ENCODE measurements at places on chromosomes 12 and 14.

GRCh38 chr12:26632756-26633155 is 200.2 kb downstream of the ITPR2 start:
- no peak for DNase-seq

GRCh38 chr14:77007183-77007974 is 21.1 kb downstream of the IRF2BPL start:
- DNase-seq = no peak

- no peak for DNase-seq
Observed at GRCh38 chr14:52079239-52079959, 10.5 kb upstream of the NID2 start.

DNA sequence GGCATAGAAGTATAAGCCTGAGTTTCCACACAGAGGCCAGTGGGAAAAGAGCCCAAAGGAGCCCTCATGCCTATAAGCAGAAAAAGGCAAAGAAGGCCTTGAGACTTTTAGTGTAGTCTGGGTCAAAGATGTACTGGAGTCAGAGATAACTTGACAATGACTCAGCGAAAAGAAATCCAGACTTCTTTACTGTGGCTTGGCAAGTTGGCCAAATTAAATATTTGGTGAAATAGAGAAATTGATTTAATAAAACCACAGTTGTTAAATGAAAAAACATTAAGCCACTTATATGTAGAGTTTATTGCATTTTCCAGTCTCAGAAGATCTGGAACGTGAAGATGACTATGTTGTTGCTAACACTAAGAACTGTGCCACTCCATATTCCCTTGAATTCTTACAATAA is 105.1 kb downstream of the TMTC3 start:
- no peak for DNase-seq

DNA sequence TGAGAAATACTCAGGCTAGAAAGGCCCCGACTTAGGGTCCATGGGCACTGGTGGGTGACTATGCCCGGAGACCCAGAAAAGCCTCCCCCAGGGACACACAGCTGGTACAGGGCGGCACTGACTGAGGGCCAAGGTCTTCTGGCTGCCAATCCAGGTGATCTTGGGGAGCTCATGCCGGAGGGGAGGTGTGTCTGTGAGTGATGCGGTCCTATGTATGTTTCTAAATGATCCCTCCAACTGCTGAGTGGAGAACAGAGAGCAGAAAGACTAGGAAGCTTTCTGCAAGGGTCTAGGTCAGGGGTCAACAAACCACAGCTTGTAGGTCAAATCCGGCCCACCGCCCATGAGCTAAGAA is 391 bp downstream of the SERPINA4 start:
- DNase-seq = no peak

- no peak for DNase-seq
Observed at GRCh38 chr12:9388379-9388778, 180.2 kb upstream of the PZP start.

GRCh38 chr14:35632271-35632670 is 98.3 kb downstream of the INSM2 start:
- no peak for DNase-seq

DNA sequence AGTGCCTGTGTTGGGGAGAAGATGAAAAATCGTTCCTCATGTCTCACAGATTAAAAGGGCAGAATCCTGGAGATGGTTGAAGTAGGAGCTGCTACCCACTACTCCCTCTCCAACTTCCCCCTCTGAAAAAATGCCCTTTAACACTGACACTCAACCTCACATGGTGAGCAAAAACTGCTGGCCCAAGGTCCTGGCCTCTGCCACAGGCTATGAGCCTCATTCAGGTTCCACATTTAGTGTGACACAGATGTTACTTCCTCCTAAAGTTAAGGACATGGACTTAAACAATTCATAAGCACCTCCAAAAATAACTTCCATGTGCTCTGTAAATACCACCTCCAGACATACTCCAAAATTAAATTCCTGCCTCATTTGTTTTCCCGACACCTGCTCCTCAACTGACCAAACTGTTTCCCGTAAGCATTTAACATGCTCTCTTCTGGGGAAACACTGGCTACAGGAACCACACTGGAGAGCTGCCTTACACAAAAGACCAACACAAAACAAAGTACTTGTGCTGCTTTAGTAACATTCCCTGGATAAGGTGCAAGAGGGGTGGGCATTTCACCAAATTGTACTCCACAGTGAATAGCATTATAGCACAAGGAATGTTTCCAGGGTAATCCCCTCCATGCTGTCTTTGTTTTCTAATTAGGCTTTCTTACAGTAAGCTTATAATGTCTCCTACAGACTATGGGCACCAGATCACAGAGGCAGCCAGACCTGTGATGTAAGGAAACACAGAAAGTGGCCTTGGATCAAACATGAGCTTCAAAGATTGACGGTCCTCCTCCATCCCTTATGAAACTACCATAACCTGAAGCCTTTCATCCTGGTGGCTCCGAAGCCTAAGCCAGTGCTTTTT is 57.0 kb downstream of the PHLDA1 start:
- DNase-seq = no peak

DNA sequence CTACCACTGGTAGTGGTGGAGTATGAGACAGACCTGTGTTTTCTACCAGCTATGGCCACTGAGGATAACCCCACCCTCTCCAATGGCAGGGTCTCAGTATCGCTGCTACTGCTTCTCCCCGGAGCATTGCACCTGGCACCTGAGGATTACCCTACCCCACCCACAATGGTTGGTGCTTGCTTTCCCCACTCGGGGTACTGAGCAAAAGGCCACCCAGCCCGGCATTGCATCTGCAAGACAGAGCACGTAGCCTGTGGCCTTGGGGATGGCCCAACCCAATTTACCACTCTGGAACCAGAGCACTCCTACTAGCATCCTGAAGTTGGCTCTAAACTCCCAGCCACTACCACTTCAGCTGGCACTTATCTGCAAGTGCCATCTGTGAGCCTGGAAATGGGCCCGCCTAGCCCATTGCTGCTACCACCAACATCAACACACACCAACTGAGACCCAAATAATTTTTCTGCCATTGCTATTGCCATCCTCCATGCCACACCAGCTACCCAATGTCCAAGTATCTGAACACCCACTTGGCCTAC is 145.7 kb downstream of the CNTN1 start:
- no peak for DNase-seq

DNA sequence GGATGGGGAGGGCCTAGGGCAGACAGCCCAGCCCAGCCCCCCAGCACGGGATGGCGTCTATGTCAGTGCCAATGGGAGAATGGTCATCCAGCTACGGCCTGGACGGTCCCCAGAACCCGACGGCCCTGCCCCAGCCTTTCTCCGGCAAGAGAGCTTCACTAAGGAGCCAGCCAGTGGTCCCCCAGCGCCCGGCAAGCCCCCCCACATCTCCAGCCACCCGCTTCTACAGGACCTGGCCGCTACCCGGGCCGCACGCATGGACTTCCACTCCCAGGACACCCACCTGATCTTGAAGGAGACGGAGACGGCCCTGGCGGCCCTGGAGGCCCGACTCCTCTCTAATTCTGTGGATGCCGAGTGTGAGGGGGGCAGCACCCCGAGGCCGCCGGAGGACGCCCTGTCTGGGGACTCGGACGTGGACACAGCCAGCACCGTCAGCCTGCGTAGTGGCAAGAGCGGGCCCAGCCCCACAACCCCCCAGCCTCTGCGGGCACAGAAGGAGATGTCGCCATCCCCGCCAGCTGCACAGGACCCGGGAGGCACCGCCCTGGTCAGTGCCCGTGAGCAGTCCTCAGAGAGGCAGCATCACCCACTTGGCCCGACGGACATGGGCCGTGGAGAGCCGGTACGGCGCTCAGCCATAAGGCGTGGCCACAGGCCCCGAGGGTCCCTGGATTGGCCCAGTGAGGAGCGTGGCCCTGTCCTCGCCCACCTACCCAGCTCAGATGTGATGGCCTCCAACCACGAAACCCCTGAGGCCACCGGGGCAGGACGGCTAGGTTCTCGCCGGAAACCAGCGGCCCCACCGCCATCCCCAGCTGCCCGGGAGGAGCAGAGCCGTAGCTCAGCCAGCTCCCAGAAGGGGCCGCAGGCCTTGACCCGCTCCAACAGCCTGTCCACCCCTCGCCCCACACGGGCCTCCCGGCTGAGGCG is 21.9 kb downstream of the CEP170B start:
- no peak for DNase-seq

GRCh38 chr12:54285150-54286041 is 4.9 kb downstream of the HNRNPA1 start:
- DNase-seq = no peak

- no peak for DNase-seq
Observed at GRCh38 chr14:100804138-100804537, 21.8 kb upstream of the MEG3 start.

GRCh38 chr12:132500142-132500855 is 10.3 kb downstream of the FBRSL1 start:
- no peak for DNase-seq

GRCh38 chr14:36452860-36453259 is 67.2 kb downstream of the NKX2-1 start:
- no peak for DNase-seq

GRCh38 chr14:63633801-63634200 is 7.9 kb downstream of the WDR89 start:
- no peak for DNase-seq

GRCh38 chr12:16349131-16349460 is 1.7 kb downstream of the MGST1 start:
- DNase-seq = no peak

- no peak for DNase-seq
Observed at GRCh38 chr14:95507174-95507573, 9.3 kb downstream of the SYNE3 start.

DNA sequence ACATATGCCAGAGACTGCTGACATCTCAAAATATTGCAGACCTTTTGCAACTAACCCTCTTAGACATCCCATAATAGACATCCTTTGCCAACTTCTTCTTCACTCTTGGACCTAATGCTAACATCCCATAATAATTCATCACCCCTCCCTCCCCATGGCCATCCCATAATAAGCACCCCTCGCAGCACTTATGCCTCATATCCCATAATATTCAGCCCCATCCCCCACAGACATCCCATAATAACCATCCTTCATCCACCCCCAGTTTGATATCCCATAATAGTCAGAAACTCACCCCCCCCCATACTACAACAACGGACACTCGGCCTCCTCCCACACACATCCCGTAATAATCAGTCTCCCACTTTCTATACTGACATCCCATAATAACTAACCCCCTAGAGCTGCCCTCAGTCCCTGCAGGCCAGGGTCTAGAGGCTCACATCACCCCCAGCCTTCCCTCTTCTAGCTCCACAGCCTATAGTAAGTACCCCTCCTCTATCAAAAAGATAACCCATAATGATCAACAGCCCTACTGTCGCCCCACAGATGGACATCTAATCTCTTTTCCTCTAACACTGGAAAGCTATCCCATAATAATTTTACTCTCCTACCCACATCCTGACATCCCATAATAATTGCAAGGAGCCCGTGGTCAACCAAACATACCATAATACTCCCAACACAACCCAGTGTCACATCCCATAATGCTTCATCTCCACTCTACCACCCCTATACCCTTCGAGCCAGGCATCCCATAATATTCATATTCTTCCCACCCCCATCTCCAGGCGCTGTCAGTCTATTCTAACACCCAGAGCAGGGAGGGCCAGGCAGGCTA is 792 bp upstream of the CHD4 start:
- DNase-seq = peak; percentile 69

GRCh38 chr14:70130482-70130881 is 58.3 kb downstream of the SLC8A3 start:
- DNase-seq = no peak

- DNase-seq = no peak
Observed at GRCh38 chr14:71115306-71115705, 208.0 kb downstream of the PCNX1 start.

DNA sequence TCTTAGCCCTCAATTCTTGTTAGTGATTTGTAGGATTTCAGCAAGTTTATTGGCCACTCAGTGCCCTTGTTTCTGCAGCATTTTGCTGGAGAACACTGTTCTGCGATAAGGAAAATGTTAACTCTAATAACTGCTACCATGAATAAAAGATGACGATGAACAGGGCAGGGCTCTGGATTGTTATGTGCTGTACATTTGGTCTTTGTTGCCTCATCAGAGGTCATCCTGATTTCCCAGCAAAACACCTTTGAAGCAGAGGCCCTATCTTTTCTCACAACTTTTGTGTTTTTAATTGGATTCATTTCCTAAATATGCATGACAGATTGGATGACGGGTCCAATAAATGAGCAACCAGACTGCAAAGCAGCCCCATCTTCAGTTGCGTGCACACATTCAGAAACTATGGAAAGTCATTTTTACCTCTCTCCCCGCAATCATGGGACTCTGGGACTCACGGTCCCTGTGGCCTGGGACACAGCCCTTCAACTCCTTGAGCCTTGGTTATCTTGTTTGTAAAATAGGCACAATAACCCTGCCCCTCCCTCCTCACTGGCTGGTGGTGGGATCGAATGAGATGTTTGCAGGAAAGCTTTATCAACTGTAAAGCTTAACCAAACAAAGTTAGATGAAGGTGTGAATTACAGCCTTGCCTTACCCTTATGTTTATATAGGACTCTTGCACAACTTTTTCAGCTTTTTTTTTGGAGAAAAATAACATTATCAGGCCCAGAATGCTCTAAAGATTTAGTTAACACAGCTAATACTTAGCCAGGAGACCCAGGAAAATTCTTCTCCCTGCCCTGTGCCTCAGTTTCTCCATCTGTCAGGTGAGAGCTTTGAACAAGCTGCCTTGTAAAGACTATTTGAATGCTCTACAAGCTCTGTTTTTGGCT is 45.4 kb downstream of the RPH3A start:
- no peak for DNase-seq

GRCh38 chr14:89479802-89480201 is 62.8 kb upstream of the FOXN3 start:
- DNase-seq = no peak

GRCh38 chr12:116381744-116382685 is 104.5 kb upstream of the MED13L start:
- DNase-seq = no peak

- no peak for DNase-seq
Observed at GRCh38 chr12:99709619-99710018, 62.1 kb downstream of the GARIN6 start.

DNA sequence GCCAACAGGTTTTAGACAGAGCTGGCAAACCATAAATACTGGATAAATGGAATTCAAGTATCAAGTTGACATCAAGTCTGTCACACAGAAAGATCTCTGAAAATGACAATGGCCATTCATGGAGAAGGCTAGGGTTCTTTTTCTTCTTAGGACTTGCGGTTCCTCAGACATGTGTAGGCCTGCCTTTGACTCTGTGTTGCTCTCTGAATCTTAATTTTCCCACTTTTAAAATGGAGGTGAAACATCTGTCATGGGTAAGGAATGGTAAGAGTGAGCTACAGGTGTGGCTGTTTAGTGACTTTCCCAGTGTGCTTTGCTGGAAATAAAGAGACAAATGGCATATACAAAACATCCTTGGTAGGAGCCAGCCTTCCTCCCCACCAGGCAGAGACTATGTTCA is 79.2 kb downstream of the PTCSC3 start:
- no peak for DNase-seq

- DNase-seq = no peak
Observed at GRCh38 chr14:49915085-49915484, 22.2 kb downstream of the ARF6 start.

GRCh38 chr14:55715889-55716288 is 135.9 kb downstream of the KTN1 start:
- DNase-seq = no peak

- DNase-seq = no peak
Observed at GRCh38 chr14:50002926-50003212, 110.0 kb downstream of the ARF6 start.
